Mesendoderm (in vitro differentiated cells): ENCODE measurements at places on chromosomes 6 and 20.
A peak's percentile ranks its signal among the peaks of the same experiment; 100 is the strongest.

DNA sequence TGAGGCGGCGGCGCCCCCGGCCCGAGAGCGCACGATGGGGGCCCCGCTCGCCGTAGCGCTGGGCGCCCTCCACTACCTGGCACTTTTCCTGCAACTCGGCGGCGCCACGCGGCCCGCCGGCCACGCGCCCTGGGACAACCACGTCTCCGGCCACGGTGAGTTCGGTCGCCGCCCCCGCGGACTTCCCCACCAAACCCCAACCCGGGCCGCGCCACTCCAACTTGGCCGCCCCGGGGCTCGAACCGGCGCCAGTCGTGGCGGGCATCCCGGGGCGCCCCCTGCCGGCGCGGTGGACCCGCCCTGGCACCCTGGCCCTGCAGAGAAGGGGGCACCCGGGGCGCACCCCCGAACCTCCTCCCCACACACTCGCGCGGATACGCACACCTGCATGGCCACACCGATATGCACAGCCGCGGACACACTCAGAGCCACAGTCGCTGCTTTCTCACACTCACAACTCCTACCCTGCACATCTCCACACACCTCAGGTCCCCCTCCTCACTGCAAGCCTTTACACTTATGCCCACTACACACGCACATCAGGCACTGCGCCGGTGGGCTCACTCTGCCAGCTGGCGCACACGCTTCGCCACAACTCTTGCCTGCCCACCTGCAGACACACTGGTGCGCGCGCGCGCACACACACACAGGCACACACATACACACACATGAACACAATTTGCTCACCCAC is 535 bp downstream of the VSTM2L start:
- DNase-seq = no peak

DNA sequence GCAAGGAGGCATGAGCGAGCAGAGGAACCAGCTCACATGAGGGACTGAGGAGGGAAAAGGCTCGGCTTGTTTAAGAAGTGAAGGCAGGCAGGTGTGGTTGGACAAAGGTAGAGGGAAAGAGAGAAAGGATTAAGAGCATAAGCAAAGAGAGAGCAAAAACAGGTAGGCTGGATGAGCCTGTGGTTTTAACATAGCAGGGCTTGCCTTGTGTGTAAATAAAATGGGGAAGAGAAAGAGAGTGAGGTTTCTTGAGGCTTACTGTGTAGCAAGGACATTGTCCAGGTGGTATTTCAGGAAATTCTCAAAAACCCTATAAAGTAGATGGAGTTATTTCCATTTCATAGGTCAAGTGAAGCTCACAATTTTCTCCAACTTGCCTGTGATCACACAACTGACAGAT is 93.9 kb upstream of the HDAC2 start:
- no peak for DNase-seq

GRCh38 chr6:25436760-25437159 is 157.6 kb downstream of the CARMIL1 start:
- no peak for DNase-seq

GRCh38 chr20:57679113-57679512 is 30.7 kb downstream of the PMEPA1 start:
- DNase-seq = no peak

DNA sequence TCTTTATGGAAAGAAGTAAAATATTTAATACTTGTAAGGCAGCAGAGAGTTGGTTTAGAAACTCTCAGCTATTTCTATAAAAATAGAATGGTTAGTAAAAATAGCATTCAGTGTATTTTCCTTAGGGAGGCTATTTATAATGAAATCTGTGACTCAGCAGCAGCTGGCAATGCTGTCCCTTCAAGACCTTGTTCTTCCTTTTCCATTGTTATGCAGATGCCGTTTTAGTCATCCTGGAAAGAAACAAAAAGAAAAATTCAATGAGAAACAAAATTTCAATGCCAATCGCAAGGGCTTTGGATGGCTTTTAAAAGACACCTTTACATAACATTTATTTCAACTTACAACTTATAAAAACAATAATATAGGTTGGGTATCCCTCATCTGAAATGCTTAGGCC is 17.5 kb downstream of the MPC1 start:
- peak; percentile 81 for DNase-seq

DNA sequence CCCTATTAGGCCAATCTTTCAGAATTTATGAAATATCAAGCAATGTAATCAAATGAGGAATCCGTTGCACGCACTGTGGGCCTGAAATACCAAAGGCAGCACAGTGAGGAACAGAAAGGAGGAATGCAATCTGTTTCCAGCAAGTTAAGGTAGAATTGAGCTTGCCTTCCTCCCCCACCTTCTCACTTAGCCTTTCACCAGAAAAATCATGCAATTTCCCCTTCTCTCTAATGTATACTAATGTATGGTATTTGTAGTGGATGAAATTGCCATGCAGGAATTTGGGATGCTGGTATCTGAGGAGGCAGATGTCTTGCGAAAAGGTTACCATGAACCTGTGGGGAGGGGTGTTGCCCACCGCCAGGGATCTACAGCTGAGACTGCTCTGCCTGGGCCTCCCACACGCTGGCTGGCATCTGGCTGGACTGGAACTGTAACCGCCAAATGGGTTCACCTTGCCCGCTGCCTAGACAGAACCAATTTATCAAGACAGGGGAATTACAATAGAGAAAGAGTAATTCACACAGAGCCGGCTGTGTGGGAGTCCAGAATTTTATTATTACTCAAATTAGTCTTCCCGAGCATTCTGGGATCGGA is 222.4 kb upstream of the MYLIP start:
- no peak for DNase-seq

GRCh38 chr20:48384147-48384818 is 443.5 kb downstream of the PREX1 start:
- peak; percentile 57 for DNase-seq

DNA sequence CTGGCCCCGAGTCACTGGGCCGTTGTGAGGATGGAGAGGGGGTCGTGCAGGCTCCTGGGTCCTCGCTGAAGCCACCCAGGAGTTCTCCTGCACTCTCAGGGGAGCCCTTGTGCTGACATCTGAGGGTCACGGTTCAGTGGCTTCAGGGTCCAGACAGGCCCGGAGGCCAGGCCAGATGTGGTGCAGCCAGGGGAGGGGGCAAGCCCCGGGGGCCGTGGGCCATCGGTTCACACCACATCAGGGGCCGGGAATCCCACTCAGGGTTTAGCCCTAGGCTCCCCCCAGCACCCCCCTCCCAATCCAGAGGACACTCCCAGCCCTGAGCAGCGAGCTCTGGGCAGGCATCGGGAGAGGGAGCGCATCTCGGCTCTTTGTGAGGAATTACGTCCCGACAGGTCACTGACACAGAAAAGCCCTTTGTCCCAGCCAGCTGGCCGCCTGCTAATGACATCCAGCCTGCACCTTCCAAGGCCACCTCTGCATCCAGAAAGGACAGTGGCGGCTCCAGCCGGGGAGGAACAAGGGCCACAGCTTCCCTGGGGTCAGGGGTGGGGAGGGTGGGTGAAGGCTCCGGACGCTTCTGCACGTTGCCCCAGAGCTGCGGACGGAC is 6.4 kb upstream of the CHRNA4 start:
- no peak for DNase-seq

DNA sequence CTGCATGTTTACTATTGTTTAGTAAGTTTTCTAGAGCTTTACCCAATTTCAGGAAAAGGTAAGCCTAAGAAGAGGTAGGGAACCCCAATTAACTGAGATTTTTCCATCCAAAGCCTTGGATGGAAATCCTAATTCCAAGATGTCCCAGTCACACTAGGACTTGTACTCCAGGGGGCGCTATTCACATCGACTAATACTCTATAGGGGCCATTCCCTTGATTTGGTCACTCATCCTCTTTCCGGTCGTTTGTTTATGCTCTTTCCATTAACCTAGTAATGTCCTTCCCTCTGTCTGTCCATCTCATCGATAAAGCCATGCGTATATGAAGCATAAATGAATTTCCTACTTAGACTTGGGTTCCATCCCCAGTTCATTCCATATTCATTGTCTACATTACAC is 80.8 kb upstream of the FUCA2 start:
- DNase-seq = peak; percentile 64

GRCh38 chr20:35314816-35315631 is 22.8 kb upstream of the FAM83C start:
- no peak for DNase-seq

DNA sequence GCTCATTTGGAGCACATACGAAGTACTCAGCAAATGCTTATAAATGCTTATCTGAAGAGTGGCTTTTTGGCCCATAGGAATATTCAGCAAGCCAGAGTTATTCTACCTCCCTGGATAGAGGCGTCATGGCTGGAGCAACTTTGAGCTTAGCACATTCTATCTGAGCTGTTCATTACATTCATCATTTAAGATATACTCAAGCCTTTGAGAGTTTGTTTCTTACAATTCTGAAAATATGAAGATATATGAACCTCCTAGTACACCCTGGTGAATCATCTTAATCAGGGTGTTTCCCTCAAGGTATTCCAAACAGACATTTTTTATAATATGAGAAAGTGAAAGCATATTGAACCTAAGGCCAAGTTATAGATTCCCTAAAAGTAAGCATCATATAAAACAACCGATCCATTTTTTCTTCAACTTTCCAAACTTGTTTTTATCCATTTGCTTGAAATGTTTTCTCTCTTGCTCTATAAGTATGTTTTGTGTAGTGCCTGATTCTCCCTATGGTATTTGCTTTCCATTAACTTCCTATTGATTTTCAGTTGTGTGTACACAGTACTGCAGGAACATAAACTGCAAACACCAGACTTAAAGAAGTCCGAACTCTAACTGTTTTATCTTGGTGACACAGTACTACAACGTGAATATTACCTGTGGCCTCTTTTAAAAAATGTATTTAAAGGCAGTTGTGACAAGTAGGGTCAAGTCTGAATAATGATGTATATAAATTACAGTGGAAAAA is 139.7 kb upstream of the PTPRK start:
- no peak for DNase-seq

- DNase-seq = no peak
These were observed 43.2 kb upstream of the TXNDC5 start for GRCh38 chr6:7953753-7954152.

DNA sequence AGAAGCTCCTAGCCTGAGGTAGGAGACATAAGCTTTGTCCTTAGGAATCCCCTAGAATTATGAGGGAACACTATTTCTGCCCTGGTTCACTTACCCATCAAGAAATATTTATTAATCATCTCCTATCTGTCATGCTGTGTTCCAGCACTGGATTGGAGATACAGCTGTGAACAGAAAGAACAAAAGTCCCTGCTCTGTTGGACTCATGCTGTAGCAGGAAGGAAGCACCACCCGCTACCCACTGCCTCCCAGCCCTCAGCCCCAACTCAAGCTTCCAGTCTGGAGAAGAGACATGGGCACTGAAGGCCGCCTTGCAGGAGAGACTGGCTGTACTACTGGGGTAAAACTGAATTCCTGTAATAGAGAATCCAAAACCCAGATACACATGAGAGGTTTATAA is 78.0 kb downstream of the MDGA1 start:
- no peak for DNase-seq

DNA sequence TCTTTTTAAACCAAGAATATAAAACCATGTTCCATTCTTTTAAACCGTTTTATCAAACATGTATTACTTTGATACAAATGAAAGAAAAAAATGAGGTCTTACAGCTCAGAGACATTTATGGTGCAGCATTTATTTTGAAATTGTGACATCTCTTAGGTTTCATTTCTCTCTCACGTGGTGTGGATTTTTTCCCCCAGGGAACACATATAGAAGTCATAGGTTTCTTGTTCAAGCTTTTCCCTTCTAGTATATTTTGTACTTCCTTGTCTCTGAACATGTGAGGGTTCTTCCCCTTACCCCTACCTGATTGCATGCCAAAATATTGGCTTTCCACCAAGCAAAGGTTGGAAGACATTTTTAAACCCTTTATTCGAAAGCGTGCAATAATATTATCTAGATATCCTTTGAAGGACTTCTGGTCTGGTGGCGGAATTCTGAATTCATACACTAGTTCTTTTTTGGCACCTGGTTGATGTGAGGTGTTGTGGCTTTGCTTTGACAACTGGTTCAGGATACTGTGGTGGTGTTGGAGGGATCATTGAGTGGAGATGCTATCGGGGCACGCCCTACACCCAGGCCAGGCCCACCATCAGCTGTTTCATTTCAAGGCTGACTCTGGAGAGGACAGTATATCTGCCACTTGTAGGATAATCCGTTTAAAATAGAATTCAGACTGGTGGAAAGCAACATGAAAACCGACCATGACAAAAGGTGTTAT is 5.6 kb upstream of the FAM50B start:
- no peak for DNase-seq

DNA sequence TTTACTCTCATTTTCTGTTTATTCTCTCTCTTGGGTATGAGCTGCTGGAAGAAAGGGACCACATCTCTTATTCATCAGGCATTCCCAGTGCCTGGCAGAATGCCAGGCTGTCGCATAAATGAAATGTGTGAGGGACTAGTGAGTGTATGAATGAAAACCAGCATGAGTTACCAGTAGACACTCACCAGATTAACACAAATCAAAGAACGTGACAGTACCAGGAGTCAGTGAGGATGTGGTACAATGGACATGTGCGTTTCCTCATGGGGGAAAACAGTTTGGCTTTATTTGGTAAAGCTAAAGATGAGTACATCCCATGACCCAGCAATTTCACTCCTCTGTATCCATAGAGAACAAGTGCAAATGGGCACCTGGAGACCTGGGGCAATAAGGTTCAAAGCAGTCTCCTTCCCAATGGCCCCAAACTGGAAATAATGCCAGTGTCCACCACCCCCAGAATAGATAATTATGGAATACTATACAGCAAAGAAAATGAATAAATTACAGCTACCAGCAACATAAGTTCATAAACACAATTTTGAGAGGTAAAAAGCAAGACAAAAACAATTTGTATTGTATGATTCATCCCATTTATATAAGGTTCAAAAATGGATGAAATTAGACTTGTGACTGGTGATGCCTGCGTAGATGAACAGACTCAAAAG is 93.3 kb downstream of the CDH22 start:
- DNase-seq = no peak

DNA sequence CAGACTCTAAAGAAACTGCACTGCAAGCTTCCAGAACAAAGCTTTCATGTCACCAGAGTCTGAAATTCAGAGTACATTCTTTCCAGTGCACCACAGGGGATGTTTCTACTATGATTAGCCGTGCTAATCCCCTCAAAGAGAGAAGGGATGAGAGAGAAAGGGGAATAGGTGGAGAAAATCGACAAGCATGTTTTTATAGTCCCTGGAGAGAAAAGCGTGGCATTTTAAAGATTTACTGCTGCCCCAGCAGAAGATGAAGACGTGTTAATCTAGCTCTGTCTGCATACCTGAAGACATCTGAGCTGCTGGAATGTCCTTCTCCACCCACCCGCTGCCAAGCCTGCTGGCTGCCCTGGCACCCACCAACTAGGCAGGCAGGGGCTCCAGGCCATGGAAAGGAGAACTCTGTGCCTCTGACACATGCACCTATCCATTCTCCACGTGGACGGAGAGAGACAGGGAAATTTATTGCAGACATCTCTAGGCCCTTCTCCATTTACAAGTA is 4.1 kb downstream of the MYLK4 start:
- DNase-seq = peak; percentile 74
